Activated CD4-positive, alpha-beta T cell treated with anti-CD3 and anti-CD28 coated beads, Interleukin-2, amount 10 ng/mL, durations not matched to agents 7 days and 5 days (primary cell): ENCODE measurements at places on chromosomes 7 and 10. TPM values are rescaled to one million over a fixed set of nuclear protein-coding genes. Genes with fewer than 3 reads are reported as not detected.

DNA sequence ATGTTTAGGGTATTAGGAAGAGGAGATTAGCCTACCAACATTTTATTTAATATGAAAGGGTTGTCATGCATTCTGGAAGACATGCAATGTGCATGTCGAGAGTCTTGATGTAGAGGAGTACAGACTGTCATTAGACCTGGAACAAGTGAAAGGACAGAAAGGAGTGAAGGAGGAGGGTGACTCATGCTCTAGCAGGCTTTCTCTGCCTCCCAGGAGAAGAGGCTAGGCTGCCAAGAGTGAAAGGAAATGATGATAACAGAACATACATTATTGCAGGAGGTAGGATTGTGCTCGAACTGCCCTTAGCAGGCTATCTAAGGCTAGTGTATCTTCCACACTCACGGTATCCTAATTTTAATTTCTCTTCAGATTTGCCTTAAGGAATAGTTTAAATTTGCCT is 228.8 kb downstream of the EXOC4 start:
- no peaks in the 10 kb centered on the region for H3K27me3 ChIP-seq
- H3K4me1 ChIP-seq, result peaks cover 36% of the 10 kb centered on the region
- H3K27ac ChIP-seq, result no peak overlapping the region
- no peak for DNase-seq
- H3K36me3 ChIP-seq, result peaks cover 11% of the 10 kb centered on the region
- H3K4me3 ChIP-seq, result no peak overlapping the region

DNA sequence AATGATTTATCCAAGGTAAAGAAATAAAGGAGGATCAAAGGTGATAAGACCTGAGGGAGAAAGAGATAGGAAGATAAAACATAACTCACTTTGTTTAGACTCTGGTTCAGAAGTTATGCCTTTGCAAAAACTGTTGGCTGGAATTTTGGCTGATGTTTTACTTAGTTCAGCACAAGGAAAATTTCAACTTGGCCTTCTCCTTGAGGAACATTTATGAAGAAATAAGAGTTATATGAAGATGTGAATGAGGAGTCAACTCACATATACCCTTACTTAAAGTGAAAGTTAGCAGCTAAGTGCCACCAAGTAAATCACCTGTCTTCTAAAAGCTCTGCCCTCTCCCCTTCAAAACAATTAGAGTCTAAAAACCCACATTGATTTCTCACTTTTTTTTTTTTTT is 39.7 kb upstream of the COL1A2 start:
- H3K4me1 ChIP-seq, result no peaks in the 10 kb centered on the region
- no peak overlapping the region for H3K27ac ChIP-seq
- H3K27me3 ChIP-seq, result peaks cover 3% of the 10 kb centered on the region

- no peaks in the 10 kb centered on the region for H3K4me1 ChIP-seq
- peaks cover 24% of the 10 kb centered on the region for H3K36me3 ChIP-seq
- H3K27me3 ChIP-seq, result no peaks in the 10 kb centered on the region
These were observed 42.1 kb downstream of the CYP51A1 start for GRCh38 chr7:92092210-92092609.

- peaks cover 39% of the 10 kb centered on the region for H3K4me1 ChIP-seq
- no peaks in the 10 kb centered on the region for H3K27me3 ChIP-seq
- H3K27ac ChIP-seq, result peak overlapping the region; percentile 92
- peak overlapping the region; percentile 76 for H3K4me3 ChIP-seq
- H3K36me3 ChIP-seq, result peaks cover 14% of the 10 kb centered on the region
These were observed 39.2 kb downstream of the AIFM2 start for GRCh38 chr10:70093335-70093944.

CYP2C8 gene
- total RNA-seq, result not detected

LEP gene
- total RNA-seq, result not detected

PPP1R9A gene
- not detected for total RNA-seq

ZCWPW1 gene
- 2.4 TPM for total RNA-seq
